Activated T-helper 1 cell treated with anti-CD3 and anti-CD28 coated beads, Interleukin-12 subunit alpha, Interleukin-12 subunit beta, Interleukin-2, Interleukin-4 antibody, amounts not matched to agents 30 ng/mL and 10 ng/mL and 1 ng/mL, durations not matched to agents 14 hours and 24 hours and 36 hours (primary cell): ENCODE measurements at places on chromosomes 3 and 15. TPM values are rescaled to one million over a fixed set of nuclear protein-coding genes. Genes with fewer than 3 reads are reported as not detected.

Gene ROBO2
- total RNA-seq: not detected in 2 replicates

Gene CFAP20DC
- 0.86 and 1.2 TPM in 2 replicates for total RNA-seq

Gene SNUPN
- total RNA-seq: 30.8 and 34.1 TPM in 2 replicates

Gene UBL7
- 55.4 and 56.0 TPM in 2 replicates for total RNA-seq

Gene SLMAP
- total RNA-seq: 60.3 and 64.0 TPM in 2 replicates

Gene SHF
- 14.5 and 16.3 TPM in 2 replicates for total RNA-seq

Gene WDR48
- 40.6 and 41.5 TPM in 2 replicates for total RNA-seq

Gene CCDC39
- not detected in 2 replicates for total RNA-seq

Gene CSK
- 348 and 362 TPM in 2 replicates for total RNA-seq

Gene VWA5B2
- not detected in 2 replicates for total RNA-seq
